Esophagus squamous epithelium (tissue), 5 donors: ENCODE measurements at places on chromosomes 16 and 17.
A peak's percentile ranks its signal among the peaks of the same experiment; 100 is the strongest.

- peaks cover 38% of the 10 kb centered on the region for H3K36me3 ChIP-seq
- no peak for DNase-seq
- H3K27me3 ChIP-seq: no peaks in the 10 kb centered on the region
- H3K4me1 ChIP-seq: peaks cover 6% of the 10 kb centered on the region
These were observed 530 bp downstream of the NAA60 start for GRCh38 chr16:3444032-3444388.

- H3K27ac ChIP-seq: no peak overlapping the region
- peaks cover 71% of the 10 kb centered on the region for H3K4me1 ChIP-seq
- H3K27me3 ChIP-seq: no peaks in the 10 kb centered on the region
These were observed 154.8 kb downstream of the XYLT1 start for GRCh38 chr16:17316005-17316404.

- no peak overlapping the region for H3K4me3 ChIP-seq
- H3K27ac ChIP-seq: no peak overlapping the region
- no peaks in the 10 kb centered on the region for H3K36me3 ChIP-seq
- no peaks in the 10 kb centered on the region for H3K27me3 ChIP-seq
- no peaks in the 10 kb centered on the region for H3K4me1 ChIP-seq
These were observed 55.8 kb upstream of the TANC2 start for GRCh38 chr17:62910277-62910676.

DNA sequence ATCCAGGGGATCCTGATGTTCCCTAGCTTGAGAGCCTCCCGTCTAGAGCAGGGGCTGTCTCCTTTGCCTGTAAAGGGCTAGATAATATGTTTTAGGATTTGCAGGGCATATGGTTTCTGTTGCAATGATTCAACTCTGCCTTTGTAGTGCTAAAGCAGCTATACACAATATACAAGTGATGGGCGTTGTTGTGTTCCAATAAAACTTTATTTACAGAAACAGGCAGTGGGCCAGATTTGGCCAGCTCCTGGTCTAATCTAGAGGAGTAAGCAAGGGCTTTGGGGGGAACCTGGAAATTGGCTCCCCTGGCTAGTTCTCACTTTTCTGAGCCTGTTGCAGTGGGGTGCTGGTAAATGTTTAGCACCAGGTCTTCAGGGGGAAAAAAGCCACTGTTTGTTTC is 13.8 kb downstream of the WWOX start:
- H3K4me1 ChIP-seq: no peaks in the 10 kb centered on the region
- DNase-seq: no peak
- no peak overlapping the region for H3K27ac ChIP-seq
- no peaks in the 10 kb centered on the region for H3K27me3 ChIP-seq
- no peak overlapping the region for H3K4me3 ChIP-seq

- H3K27ac ChIP-seq: no peak overlapping the region
- H3K4me1 ChIP-seq: no peaks in the 10 kb centered on the region
These were observed 12.9 kb upstream of the ELAC2 start for GRCh38 chr17:13030459-13031300.

GRCh38 chr17:66580956-66581391 is 253.9 kb upstream of the CACNG5 start:
- no peaks in the 10 kb centered on the region for H3K4me1 ChIP-seq
- peak overlapping the region; percentile 16 for H3K27ac ChIP-seq
- no peaks in the 10 kb centered on the region for H3K27me3 ChIP-seq
- H3K36me3 ChIP-seq: no peaks in the 10 kb centered on the region

DNA sequence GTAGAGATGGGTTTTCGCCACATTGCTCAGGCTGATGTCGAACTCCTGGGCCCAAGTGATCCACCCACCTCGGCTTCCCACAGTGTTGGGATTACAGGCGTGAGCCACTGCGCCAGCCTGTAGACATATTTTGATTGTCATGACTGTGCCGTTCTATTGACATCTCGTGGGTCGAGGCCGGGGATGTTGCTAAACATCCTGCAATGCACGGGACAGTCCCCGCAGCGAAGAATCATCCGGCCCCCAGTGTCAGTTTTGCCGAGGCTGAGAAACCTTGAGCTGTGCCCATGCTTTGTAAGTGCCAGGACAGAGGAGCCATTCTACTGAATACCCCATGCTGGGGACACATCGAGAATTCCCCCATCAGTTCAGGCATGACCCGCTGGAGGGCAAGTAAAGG is 69.1 kb upstream of the GSE1 start:
- H3K4me1 ChIP-seq: peaks cover 3% of the 10 kb centered on the region
- no peak for DNase-seq
- no peaks in the 10 kb centered on the region for H3K27me3 ChIP-seq
- H3K27ac ChIP-seq: no peak overlapping the region
- no peak overlapping the region for H3K4me3 ChIP-seq

DNA sequence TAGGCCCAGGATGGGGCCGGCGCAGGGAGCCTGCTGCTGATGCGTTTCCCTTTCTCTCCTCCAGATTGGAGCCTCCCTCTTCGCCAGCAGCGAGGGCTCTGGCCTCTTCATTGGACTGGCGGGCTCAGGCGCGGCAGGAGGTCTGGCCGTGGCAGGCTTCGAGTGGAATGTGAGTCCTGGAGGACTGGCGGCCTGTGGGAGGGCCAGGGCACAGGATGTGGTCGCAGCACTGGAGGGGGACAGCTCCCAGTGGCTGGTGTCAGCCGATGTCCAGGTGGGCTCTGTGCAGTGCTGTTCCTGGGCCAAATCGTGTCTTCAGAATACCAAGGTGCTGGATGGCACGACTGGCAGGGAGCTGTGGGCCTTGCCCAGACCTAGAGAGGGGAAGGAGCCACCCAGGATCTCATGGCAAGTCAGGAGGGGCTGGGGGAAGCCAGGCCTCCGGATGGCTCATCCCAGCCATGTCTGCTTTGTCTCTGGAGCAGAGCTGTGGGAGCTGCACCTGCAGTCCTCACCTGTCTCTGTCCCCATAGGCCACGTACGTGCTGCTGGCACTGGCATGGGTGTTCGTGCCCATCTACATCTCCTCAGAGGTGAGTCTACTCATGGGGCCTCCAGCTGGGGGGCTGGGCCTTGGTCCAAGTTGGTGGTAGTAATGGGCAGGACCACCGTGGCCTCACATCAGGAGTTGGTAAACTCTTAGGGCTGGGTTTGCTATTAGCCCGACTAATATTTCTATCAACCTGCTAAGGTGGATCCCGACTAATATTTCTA is 7.3 kb downstream of the SLC5A10 start:
- no peaks in the 10 kb centered on the region for H3K36me3 ChIP-seq
- H3K4me1 ChIP-seq: peaks cover 11% of the 10 kb centered on the region
- no peak for DNase-seq
- H3K27me3 ChIP-seq: no peaks in the 10 kb centered on the region
- H3K4me3 ChIP-seq: no peak overlapping the region

GRCh38 chr16:88295671-88296436 is 86.9 kb upstream of the ZNF469 start:
- peaks cover 9% of the 10 kb centered on the region for H3K4me1 ChIP-seq
- H3K27me3 ChIP-seq: no peaks in the 10 kb centered on the region
- H3K27ac ChIP-seq: no peak overlapping the region
- no peaks in the 10 kb centered on the region for H3K36me3 ChIP-seq
- no peak for DNase-seq

GRCh38 chr17:77242118-77242851 is 101.5 kb downstream of the SEC14L1 start:
- H3K36me3 ChIP-seq: no peaks in the 10 kb centered on the region
- peaks cover 8% of the 10 kb centered on the region for H3K4me1 ChIP-seq
- DNase-seq: no peak
- H3K27me3 ChIP-seq: no peaks in the 10 kb centered on the region

GRCh38 chr16:81723098-81723723 is 55.9 kb upstream of the PLCG2 start:
- H3K27ac ChIP-seq: no peak overlapping the region
- DNase-seq: no peak
- peaks cover 11% of the 10 kb centered on the region for H3K4me1 ChIP-seq
- no peaks in the 10 kb centered on the region for H3K27me3 ChIP-seq

DNA sequence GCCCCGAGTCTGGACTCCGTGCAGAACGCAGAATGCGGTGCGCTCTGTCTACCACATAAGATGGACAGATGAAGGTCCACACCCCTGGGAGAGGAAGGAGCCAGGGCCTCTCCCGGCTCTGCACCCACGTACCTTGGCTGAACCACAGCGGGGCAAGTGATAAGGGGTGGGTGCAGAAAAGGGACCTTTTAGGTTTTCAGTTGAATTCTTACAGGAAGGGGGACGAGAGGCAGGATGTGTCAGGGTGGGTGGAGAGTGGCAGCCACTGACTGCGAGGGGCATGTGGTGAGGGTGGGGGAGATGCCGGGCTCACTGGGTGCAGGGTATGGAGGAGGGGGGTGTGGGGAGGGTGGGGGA is 372 bp downstream of the CD300A start:
- no peaks in the 10 kb centered on the region for H3K36me3 ChIP-seq
- no peak for DNase-seq
- peaks cover 5% of the 10 kb centered on the region for H3K27me3 ChIP-seq
- H3K4me3 ChIP-seq: peak overlapping the region; percentile 15
- peak overlapping the region; percentile 4 for H3K27ac ChIP-seq

DNA sequence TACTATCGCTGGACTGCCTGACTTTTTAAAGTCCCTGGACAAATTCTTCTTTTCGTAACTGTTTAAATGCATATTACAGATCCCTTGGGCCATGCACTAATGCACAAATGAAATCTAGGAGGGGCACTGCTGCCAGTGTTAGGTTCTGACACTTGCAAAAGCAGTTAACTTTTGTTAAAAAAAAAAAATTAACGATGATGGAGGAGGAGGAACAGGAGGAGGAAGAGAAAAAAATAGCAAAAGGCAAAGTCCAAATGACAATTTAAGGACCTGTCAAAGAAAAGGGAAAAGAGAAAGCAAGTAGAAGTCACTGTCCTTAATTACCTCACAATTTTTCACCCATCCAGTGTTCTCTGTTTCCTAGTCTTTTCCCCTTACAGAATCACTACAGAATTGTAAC is 97.8 kb upstream of the CORO6 start:
- H3K4me3 ChIP-seq: no peak overlapping the region
- H3K27ac ChIP-seq: no peak overlapping the region
- peaks cover 33% of the 10 kb centered on the region for H3K4me1 ChIP-seq

DNA sequence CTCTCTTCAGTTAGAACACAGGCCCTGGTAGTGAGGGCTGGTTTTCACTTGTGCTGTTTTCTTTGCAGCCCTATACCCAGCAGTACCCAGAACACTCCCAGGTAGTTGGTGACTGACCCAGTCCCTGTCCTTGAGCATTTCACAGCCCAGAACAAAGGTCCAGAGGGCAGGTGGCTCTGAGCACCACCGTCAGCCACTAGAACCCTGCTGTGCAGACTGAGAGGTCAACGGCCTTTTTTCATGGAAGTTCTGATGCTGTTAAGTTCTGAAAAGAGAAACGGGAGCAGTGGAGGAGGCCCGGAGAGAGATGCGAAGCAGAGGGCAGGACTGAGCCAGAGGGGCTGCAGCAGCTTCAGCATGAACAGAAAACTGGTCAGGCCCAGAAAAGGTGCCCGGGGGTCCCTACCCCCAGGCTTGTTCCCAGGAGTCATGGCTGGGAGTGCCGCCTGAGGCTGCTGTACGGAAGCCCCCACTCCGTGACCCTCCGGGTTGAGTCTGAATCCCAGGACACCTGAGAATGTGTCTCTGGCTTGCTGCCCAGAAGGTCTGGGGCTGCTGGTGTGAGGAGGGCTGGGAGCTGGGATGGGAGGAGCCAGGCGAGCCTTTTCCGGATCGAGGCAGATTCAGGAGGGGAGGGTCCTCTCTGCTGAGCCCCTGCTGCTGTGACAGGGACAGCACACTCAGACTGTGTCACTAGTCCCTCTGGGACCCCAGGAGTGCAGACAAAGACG is 8.7 kb downstream of the ZNF276 start:
- no peaks in the 10 kb centered on the region for H3K27me3 ChIP-seq
- no peaks in the 10 kb centered on the region for H3K4me1 ChIP-seq
- H3K27ac ChIP-seq: no peak overlapping the region
- no peak for DNase-seq

DNA sequence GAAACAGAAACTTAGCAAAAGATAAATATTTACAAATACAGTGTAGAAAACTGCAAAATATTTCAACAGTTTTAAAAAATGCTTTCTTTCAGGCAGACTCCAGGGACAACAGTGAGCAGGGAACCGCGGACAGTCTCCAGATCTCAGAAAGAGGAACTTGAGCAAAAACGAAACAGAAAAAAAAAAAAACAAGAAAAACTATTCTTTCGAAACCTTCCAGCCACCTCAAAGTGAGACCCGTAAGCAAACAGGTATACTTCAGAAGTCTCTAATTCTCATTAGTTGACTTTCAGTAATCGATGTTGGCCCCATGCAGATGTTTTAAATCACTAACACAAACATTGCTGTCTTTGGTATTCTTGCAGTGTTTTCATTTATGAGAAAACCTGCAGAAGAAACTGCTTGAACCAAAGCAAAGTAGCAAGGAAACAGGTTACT is 15.7 kb upstream of the CCL1 start:
- no peak overlapping the region for H3K27ac ChIP-seq
- H3K36me3 ChIP-seq: no peaks in the 10 kb centered on the region
- no peak overlapping the region for H3K4me3 ChIP-seq
- H3K4me1 ChIP-seq: peaks cover 17% of the 10 kb centered on the region
- DNase-seq: no peak
- no peaks in the 10 kb centered on the region for H3K27me3 ChIP-seq

DNA sequence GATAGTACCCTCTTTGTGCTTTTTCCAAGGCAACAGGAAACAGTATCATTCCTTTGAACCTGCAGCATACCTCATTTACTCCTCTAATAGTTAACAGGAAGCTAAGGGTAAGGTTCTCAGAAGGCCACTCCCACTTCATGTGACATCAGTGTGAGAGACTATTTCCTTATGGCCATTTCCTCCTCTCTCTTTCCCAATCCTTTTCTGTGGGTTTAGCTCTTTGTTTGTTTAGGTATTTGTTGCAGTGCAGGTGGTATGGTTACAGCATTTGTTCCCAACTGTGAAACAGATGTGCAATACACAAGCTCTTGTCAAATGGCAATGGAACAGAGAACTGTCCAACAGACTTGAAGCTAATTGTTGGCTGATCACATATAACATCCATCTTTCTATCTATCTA is 14.7 kb downstream of the TMC5 start:
- no peak overlapping the region for H3K4me3 ChIP-seq
- H3K4me1 ChIP-seq: peaks cover 16% of the 10 kb centered on the region
- no peaks in the 10 kb centered on the region for H3K36me3 ChIP-seq
- no peaks in the 10 kb centered on the region for H3K27me3 ChIP-seq
- DNase-seq: no peak

GRCh38 chr16:53605831-53606400 is 97.7 kb downstream of the RPGRIP1L start:
- H3K27ac ChIP-seq: no peak overlapping the region
- no peak overlapping the region for H3K4me3 ChIP-seq
- H3K27me3 ChIP-seq: no peaks in the 10 kb centered on the region
- no peaks in the 10 kb centered on the region for H3K36me3 ChIP-seq
- H3K4me1 ChIP-seq: no peaks in the 10 kb centered on the region
- DNase-seq: no peak

DNA sequence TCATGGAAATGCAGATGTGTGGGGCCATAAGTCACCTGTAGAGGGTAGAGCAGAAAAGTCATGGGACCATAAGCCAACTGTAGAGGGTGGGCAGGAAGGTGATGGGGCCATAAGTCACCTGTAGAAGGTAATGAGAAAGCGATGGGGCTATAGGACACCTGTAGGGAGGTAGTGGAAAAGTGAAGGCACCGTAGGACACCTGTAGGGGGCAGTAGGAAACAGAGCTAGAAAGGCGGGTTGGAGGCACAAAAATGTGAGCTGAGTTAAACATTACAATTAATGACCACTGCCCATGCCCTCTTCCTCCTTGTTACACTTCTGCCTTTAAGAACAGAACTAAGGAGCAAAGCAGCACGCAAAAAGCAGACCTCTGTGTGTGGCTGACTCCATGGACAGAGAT is 150.1 kb downstream of the SHISA6 start:
- H3K4me3 ChIP-seq: no peak overlapping the region
- no peak for DNase-seq
- H3K36me3 ChIP-seq: no peaks in the 10 kb centered on the region
- H3K27ac ChIP-seq: no peak overlapping the region

- H3K4me3 ChIP-seq: no peak overlapping the region
- peaks cover 46% of the 10 kb centered on the region for H3K4me1 ChIP-seq
- no peaks in the 10 kb centered on the region for H3K27me3 ChIP-seq
- peak overlapping the region; percentile 92 for H3K27ac ChIP-seq
- DNase-seq: no peak
- no peaks in the 10 kb centered on the region for H3K36me3 ChIP-seq
These were observed 11.5 kb upstream of the TPPP3 start for GRCh38 chr16:67404740-67405226.
